ENCODE measurements at places on chromosomes 1 and 21.

- DNase-seq: peak; percentile 89
Observed at GRCh38 chr1:201896951-201897391, 8.3 kb downstream of the SHISA4 start.

DNA sequence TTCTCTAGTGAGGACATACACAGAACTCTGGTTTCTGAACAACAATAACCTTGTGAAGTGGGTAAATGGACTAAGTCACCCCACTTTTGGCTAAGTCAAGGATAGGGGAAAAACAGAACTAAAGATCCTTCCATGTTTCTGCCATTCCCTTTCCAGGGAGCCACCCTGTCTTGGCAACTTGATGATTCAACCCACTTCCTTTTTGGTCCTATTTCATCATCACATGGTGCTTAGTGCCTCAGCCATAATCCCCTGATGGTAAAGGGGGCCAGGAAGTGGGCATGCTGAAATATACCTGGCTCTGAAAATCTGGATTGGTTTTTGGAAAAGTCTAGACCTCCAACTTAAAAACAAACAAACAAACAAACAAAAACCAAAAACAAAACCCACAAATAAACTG lies 206.4 kb upstream of the FOXD3 start:
- DNase-seq: peak; percentile 2

DNA sequence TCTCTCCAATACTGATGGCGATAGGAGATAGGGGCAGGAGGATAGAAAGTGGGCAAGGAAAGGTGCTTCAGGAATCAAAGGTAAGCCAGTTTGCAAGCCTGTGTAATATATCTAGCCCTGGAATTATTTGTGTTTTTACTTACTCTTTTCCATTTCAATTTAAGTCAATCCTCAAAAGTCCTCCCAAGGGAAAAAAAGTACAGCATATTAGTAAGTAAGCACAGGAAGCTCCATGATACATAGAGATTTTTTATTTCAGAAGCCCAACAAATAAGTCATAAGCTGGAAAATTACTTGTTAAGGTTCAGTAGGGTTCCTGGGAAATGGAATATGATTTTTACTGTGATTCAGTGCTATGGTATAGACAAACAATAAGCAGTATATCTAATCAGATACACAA lies 337.7 kb upstream of the DUSP10 start:
- DNase-seq: peak; percentile 37

DNA sequence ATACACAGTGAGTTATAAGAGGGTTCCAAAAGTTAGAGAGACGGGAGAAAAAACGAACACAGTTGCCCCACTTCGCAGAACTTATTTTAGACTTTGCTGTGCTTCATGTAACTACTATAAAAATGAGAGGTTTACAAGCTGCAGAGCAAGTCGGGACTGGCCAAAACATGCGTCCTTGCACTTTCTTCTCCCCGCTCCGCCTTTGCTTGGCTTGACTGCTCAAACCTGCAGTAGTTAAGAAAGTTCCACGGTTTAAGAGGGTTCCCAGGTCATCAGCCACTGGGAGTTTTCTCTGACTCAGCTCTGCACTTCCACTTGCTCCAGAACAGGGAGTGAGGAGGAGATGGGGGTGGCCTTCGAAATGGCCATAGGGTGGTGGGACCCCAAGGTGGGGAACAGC lies 36.2 kb downstream of the CLIC6 start:
- no peak for DNase-seq

DNA sequence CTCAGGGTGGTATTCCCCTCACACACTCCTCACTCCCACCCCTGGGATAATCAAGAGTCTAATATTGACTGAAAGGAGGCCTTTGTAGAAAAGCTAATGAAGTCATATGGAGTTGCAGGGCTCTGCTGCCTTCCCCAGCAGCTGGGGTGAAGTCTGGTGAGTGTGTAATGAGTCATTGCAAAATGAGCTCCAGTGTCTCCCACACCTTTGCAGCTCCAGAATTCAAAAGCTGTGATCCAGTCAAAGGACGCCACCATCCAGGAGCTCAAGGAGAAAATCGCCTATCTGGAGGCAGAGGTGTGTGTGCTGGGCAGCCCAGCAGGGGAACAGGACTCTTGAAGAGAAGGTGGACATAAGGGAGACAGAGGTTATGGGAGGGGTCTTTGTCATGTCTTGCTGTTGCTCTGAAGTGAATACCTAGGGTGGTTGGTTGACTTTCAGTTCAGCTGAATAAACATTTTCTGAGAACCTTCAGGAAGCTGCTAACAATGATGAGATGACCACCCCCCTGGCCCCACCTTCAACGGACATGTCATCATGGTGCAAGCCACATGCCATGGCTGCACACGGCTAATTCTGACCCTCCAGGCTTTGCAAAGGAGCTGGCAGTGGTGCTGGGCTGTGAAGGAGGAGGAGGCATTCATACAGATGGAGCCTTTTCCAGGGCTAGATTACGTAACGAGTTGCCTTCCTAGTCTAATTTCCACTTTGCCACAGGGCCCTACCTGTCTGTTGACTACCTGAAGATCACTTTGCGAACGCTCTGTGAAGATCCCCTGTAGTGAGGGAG lies 32.2 kb upstream of the SNX27 start:
- peak; percentile 49 for DNase-seq

DNA sequence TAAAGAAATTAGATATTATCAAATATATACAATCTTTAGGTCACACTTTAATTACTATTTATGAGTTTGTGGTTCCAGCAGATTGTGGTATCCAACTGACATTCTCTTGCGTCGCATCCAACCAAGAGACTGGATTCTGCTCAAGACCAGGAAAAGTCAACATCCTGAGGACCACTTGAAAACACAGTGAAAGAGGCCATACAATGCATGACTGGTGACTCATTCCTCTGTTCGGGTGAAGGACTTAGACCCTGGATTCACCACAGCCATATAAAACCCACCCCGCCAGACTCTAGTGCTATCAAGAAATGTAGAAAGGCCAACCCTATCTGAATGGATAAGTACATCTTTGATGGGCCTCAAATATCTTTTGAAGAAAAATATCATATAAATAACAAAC lies 14.5 kb upstream of the CFHR4 start:
- no peak for DNase-seq

DNA sequence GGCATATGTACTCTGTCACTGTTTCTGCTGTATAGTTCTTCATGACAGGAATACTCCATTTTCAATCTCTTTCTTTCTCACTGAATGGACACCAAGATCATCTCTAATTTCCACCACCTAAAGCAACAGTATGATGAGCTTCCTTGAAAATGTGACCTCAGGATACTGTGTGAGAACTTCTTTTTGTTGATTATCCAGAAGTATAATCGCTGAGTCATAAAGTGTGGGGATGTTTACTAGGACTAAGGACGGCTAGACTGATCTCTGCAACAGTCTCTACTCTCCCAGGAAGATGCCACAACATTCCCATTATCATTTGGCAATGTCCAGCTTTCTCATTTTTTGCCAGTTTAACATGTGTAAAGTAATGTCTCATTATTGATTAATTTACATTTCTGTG lies 70.3 kb downstream of the TNFSF18 start:
- no peak for DNase-seq

- DNase-seq: no peak
Observed at GRCh38 chr21:25362375-25363267, 244.7 kb downstream of the MRPL39 start.

- no peak for DNase-seq
Observed at GRCh38 chr1:234771642-234772344, 161.8 kb upstream of the IRF2BP2 start.

DNA sequence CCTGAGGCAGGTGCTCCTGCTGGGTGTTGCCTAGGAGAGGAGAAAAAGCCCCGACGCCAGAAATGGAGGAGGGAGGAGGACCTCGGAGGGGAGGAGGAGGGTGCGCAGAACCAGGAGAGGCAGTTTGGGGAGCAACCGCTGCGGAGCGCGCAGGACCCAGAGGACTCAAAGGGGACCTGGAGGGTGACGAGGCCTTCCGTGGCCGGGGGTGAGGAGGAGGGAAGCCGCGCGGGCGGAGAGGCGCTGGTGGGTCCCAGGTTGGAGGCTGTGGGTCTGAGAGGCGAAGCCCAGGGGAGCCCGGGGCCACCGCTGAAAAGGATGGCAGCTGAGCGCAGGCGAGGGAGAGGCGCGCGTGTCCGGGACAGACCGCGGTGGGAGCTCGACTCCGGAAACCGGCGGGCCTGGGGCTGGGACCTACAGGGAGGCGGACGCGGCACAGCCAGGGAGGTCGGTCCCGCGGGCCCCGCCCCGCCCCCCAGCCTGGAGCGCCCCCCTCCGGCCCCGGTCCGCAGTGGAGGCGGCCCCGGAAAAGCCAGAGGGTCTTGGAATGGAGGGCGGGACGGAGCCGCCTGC lies 15.1 kb downstream of the RNF223 start:
- peak; percentile 16 for DNase-seq

DNA sequence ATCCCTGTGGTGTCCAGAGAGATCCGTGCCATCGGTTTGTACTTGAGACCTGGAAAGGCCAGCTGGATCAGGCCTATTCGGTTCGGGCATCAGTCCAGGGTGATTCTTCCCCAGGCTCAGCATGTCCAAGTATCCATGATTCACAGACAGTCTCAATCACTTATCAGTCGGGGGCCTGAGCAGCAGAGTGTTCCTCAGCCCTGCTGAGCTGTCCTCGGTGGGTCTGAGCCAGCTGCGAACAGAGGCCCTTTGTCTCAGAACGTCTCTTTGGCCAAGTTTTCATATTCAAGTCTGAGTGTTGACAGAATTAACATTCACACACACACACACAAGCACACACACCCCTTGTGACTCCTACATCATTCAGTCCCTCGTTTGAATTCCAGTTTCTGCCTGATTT lies 33.4 kb upstream of the OSBPL9 start:
- DNase-seq: peak; percentile 59

GRCh38 chr1:24412408-24412807 lies 1.2 kb downstream of the STPG1 start:
- no peak for DNase-seq

DNA sequence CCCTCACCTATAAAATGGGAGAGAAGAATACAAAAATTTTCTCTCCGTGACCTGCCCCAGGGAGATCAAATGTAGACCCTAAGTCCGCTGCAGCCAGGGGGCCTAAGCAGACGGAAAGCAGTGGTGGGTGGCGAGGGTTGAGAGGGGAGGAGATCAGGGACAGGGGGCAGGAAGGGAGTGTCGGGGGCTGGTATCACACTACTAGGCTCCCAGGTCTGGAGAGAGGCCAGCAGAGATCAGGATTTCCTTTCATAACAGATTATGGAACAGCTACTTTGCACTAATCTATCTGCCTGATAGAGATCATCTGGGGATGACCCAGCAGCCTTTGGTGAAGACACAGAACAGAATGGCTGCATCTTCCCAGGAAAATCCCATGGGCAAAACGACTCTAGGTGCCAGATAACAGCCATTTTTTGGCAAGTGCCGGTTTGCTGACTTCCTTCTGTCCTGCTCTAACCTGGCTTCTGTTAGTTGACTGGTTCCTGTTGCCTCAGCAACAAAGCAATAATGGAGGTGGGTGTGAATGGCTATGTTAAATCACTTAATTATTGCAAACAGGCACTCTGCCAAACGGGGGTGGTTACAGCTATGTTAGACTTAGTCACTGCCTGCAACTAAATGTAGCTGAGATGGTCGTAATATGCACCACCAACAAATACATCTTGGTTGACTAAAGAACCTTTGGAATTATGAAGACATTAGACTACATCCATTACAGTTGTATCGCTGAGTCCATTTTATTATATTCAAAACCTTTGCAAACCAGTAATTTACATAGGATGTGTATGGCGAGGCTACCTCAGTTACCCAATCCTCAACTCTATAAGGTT lies 30.0 kb upstream of the EPS8L3 start:
- peak; percentile 95 for DNase-seq

DNA sequence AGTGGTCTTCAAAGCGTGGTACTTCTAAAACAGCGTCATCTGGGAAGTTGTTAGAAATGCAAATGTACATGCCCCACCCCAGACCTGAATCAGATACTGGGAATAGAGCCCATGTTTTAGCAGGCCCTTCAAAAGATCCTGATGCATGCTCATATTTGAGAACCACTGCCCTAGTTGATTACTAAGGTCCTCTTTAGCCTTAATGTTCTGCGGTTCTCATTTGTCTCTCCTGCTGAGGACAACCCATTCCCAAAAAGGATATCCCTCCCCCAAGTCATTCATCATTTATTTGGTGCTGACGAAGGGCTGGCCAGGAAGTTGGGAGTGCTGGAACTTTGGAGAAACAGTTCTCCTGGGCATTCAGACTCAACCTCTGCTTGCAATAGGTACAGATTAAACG lies 92.4 kb upstream of the RALGPS2 start:
- peak; percentile 91 for DNase-seq

DNA sequence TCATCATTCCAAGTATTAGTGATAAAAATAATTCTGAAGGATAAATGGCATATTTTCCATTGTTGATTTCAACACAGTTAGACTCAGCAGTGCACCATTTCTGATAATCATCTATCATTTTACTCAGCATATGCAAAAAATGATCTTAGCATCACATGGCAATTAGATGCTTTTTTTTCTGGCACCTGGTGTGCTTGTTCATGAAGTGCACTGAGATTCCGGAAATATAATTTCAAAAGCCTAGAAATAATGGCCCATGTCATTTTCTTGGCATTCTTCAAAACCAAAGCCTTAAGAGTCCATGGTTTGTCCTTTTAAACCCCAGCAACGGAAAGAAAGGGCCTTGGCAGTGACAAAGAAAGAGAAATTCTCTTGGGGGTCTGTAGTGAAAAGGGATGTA lies 278.8 kb downstream of the KIF26B start:
- peak; percentile 30 for DNase-seq

GRCh38 chr1:85334962-85335361 lies 58.5 kb upstream of the BCL10 start:
- peak; percentile 49 for DNase-seq

- no peak for DNase-seq
Observed at GRCh38 chr21:33348706-33349105, 23.9 kb downstream of the IFNAR1 start.

DNA sequence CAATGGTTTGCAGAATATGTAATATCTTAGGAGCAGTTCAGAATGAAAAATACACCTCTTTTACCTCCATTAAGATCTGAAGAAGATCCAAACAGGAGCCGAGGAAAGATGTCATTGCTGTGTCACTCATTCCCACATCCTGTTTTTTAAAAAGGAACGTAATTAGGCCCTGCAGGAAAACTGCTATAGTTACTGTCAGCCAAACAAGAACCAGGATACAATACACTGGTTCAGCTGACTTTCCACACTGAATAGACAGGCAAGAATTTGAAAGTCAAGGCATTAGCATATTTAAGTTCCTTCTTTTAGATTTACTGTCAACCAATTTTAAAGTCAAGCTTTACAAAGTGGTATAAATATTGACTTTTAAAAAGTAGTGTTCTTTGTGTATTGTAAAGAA lies 63.8 kb downstream of the IARS2 start:
- no peak for DNase-seq

DNA sequence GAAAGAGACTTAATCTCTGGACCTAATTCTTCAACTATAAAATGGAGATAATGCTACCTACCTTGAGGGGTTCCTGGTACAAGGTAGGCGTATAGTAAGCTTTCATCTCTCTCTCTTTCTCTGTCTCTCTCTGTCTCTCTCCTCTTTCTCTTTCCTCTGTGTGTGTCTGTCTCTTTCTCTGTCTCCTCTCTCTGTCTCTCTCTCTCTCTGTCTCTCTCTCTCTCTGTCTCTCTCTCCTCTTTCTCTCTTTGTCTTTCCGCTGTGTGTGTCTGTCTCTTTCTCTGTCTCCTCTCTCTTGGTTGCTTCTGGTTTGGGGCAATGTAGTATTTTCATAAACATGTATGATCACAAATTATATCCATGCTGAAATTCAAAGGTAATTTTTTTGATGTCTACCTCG lies 76.1 kb upstream of the UBE2U start:
- DNase-seq: no peak

Data from fibroblast of skin of right biceps (primary cell).